ENCODE measurements at places on chromosomes 6 and 20. TPM values are rescaled to one million over a fixed set of nuclear protein-coding genes. Genes with fewer than 3 reads are reported as not detected.

The SMLR1 gene
- 0.08 TPM for total RNA-seq

DNA sequence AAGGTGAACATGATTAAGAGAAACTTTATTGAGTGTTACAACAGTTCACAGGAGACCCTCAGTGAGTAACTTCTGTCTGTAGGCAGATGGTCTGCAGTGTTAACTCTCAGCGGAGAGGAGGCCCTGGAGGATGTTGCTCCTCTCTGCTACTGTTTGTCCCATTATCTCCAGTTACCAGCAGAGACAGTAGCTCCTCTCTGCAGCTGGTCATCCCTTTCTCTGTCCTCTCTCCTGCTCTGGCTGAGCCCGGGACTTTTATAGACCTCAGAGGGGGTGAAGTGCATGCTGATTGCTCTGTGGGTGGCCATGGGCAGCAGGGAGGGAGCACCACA, 5.7 kb downstream of the GTSF1L start:
- no peak for DNase-seq

- no peak for DNase-seq
These were observed 47.3 kb downstream of the RNF217 start for GRCh38 chr6:125009578-125009977.

DNA sequence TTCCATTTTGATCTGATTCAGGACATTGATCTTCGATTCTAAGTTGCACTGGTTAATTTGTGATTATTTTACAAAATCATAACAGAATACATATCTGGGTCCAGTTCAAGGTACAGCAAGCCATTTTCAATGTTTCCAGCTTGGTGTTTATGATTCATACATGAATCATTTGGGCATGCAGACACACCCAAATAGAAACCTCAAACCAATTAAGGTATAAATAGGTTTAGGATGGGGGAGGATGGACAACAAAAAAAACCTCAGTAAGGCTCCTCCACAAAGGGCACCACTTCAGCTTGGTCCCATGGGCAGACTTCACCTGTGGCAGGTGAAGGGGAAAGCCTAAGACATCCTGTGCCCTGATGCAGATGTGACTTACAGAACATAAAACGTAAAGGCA, 192.7 kb downstream of the KHDC1L start:
- peak; percentile 77 for DNase-seq

The PTGIS gene
- total RNA-seq: 4.4 TPM

The ID4 gene
- 0.10 TPM for total RNA-seq

The PPIL1 gene
- 44.1 TPM for total RNA-seq

The COL12A1 gene
- total RNA-seq: 10.4 TPM

DNA sequence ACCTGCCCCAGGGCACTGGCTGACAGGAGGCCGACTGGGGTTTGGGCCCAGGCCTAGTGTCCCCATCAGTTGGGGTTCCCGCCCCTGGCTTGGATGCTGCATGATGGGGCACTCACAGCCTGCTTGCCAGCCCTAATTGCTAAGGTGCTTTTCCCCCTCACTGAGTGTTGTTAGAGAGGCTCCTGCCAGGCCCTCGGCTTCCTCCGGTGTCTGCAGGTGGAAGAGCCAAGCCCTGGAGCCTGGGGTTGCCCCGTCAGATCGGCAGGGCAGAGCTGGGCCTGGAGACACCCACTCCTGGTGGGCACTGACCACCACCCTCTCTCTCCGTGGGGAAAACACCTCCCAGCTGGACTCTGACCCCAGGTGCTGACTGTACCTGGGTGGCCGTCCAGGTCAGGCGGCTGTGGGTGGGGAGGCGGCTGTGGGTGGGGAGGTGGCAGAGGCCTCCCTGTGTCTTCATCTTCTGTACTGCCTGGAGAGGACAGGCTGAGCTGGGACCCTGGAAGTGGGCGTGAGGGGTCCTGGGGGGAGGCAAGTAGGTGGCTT, 6.0 kb upstream of the CABLES2 start:
- DNase-seq: no peak

- no peak for DNase-seq
These were observed 1.0 kb upstream of the AGPAT4 start for GRCh38 chr6:161274898-161275297.

The GTSF1L gene
- not detected for total RNA-seq

GRCh38 chr6:154715446-154715845, 17.8 kb upstream of the SCAF8 start:
- DNase-seq: no peak

DNA sequence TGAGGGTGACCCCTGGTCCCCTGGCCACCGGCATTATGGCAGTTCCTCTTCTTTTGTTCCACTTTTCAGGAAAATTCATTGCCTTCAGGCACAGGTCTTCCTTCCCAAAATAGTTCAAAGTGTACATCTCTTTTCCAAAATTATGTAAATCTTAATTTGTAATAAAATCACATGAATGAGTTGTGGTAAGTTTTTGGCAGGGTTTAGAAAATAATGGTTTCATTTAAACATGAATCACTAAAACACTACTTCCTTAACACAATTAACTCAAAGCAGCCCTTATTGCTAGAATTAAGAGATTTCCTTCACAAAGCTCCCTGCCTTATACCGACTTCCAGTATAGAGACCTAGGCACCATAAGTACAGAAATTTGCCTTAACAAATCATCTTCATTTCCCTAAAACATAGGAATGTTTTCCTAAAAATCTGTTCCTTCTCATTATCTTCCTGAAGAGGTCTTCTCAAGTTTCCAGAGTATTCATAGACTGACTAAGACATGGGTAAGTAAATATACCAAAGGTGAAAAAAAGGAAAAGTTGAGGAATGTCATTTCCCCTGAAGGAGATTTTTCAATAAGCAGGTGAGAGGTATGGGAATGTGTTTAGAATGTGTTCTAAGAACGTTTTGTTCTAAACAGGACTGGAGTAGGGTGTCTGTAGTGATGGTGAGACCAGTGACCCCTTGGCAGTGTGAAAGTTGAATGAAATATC, 148.2 kb upstream of the CITED2 start:
- no peak for DNase-seq

GRCh38 chr6:102126488-102126887, 733.0 kb downstream of the GRIK2 start:
- DNase-seq: no peak

The PET117 gene
- total RNA-seq: 14.6 TPM

DNA sequence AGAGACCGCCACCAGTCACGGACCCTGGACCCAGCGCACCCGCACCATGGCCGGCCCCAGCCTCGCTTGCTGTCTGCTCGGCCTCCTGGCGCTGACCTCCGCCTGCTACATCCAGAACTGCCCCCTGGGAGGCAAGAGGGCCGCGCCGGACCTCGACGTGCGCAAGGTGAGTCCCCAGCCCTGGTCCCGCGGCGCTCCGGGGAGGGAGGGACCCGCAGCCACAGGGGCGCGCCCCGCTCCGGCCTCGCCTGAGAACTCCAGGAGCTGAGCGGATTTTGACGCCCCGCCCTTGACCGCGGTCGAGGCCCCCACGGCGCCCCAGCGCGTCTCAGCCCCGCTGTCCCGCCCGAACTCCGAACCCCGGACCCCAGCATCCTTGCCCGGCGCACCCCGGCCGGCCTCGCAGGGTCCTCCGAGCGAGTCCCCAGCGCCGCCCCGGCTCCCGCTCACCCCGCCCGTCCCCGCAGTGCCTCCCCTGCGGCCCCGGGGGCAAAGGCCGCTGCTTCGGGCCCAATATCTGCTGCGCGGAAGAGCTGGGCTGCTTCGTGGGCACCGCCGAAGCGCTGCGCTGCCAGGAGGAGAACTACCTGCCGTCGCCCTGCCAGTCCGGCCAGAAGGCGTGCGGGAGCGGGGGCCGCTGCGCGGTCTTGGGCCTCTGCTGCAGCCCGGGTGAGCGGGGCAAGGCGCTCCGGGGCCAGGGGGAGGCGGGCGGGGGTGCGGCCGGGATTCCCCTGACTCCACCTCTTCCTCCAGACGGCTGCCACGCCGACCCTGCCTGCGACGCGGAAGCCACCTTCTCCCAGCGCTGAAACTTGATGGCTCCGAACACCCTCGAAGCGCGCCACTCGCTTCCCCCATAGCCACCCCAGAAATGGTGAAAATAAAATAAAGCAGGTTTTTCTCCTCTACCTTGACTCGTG, at the start of gene OXT:
TSS of gene OXT (plus strand) at position 11 of the 920 bp plus-strand sequence. CDS start at position 47, 36 bp downstream.
- DNase-seq: no peak

The DLL1 gene
- 2.4 TPM for total RNA-seq

- no peak for DNase-seq
These were observed 4.5 kb upstream of the TNXB start for GRCh38 chr6:32113386-32114352.

DNA sequence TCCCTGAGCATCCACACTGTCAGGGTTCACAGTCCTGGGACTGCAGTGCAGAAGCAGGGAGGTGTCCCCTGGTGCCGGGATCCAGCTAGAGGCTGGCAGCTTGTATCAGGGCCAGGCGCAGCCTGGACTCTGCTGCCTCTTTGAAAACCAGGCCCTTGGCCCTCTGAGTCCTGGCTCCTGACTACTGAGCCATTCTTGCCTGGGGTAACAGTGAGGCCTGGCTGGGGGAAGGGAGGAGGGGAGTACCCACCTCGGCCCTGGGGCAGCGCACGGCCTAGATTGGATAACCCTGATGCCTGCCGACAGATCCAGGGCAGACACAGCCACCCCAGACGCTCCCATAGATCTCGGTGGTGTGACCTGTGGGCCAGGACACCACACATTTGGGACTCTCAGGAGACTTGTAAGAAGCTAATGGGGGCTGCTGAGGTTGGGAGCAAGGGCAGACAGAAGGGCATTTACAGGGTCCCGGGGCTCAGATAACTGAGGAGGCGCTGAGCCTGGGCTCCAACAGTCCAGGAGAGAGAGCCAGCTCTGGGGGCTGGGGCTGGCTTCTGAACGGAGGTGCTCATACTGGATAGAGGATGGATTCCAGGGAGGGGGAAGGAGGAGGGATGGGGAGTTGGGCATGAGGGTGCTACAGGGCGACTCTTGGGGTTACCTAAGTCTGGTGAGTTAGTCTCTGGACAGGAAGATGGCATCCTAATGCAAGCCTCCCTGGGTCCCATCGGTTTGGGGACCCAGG, 30.5 kb downstream of the SPDEF start:
- no peak for DNase-seq

DNA sequence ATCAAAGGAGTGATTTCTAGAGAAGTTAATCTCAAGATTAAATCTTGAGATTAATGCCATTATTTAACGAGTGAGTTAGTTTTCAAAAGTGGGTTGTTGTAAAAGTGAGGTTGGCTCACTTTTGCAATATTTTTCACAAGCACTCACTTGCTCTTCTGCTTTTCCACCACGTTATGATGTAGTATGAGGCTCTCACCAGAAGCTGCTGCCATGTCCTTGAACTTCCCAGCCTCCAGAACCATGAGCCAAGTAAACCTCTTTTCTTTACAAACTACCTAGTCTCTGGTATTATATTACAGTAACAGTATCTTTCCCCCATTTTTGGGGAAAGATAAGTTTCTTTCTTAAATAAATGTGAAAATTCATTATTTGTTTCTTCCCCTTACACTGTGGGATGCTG, 227.6 kb upstream of the ZFP64 start:
- DNase-seq: no peak

The CST2 gene
- not detected for total RNA-seq

DNA sequence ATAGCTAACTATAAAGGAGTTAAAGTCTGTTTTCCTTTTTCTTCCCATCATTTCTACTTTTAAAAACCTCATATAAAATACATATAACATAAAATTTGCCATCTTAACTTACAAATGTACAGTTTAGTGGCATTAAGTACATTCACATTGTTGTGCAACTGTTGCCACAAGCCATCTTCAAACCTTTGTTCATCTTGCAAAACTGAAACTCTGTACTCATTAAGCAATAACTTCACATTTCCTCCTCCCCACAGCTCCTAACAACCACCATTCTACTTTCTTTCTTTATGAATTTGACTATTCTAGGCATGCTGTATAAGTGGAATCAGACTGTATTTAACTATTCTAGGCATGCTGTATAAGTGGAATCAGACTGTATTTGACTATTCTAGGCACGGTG, 4.5 kb downstream of the CCDC170 start:
- no peak for DNase-seq

The SLC22A16 gene
- total RNA-seq: not detected

GRCh38 chr6:125802943-125803377, 12.2 kb downstream of the NCOA7 start:
- DNase-seq: no peak

The ENPP5 gene
- total RNA-seq: not detected

The PDE10A gene
- 27.8 TPM for total RNA-seq

The MDFI gene
- total RNA-seq: 0.54 TPM

DNA sequence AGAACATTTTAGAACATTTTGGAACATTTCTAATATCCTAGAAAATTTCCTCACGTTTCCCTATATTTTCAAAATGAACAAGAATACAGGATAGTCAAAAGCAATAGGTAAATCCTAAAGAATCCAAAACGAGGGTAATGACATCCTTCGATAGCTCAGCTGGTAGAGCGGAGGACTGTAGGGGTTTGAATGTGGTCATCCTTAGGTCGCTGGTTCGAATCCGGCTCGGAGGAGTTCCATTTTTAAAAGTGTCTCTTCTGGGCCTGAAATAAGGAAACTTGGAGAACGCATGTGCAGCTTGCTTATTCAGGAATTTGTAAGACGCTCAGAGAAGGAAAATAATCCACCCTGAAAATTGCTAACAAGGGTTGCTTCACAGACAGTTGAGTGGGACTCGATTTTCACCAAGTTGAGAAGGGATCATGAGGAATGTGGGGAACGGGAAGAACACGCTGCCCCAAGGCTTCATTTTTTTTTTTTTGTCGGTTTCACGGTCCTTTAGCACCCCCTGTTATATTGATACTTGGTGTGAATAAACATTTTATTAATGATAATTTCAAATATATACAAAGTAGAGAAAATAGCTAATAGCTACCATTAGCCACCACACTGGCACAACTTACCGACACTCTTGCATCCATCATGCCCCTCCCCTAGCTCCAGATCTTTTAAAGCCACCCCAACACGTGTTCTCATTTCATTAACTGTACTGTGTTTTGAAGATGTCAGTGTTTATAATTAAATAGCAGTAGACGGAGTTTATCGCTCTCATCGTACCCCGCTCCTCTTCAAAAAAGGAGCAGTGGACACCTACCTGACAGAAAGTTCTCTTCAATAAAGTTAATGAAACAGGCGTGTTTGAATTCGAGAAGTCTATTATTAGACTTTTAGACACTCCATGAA, 1.8 kb upstream of the ABT1 start:
- peak; percentile 95 for DNase-seq

- DNase-seq: no peak
These were observed 1.9 kb downstream of the POU3F2 start for GRCh38 chr6:98836025-98836961.

The HAO1 gene
- total RNA-seq: 0.13 TPM

DNA sequence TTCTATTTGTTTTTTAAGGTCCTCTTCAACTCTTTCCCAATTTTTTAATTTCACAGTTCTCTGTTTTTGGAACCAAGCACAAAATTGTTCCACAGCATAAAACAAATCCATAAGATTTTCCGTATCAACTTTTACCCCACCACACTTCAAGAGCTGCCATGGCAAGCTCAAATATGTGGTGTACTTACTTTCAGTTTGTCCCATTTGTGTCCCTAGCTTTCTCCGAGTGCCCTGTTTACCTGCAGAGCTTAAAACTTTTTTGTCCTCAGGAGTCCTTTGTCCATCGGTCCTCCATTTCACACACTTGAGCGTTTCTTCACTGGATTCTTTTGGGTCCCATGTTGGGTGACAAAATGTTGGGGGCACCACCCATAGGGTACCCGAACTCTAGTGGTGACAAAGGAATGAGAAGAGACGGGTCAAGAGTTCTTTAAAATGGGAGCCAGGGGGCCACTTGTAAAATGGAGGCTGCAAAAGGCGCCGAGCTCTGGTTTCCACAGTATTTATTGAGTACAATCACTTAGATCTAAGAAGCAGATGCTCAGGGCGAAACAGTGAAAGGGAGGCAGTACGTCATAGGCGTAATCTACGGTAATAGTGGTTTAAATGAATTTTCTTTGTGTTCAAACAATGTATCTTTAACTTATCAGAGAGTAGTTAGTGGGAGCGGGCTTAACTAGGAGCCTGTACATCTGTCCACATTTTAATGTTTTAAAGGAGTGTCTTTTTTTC, 39.8 kb upstream of the SERINC1 start:
- DNase-seq: no peak

All from Panc1 (cell line).